T-helper 22 cell (primary cell): ENCODE measurements at places on chromosomes 2 and 18.

DNA sequence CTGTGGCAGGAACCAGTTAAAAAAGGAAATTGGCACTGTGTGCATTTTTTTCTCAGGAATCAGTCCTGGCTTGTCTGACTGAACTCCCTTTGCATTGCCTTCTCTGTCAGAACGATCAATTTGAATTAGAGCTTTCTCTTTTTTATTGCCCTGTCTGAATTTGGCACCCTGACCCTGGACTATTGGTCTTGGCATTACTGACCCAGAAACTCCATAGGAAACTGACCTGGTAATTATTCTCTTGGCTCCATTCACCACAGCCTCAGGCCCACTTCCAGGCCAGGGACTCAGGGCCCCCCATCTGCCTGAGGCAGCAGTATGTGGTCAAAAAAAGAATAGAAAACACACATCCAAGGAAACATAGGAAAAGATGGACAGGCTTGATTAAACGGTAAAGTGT lies 32.0 kb upstream of the CCDC88A start:
- no peak for DNase-seq

DNA sequence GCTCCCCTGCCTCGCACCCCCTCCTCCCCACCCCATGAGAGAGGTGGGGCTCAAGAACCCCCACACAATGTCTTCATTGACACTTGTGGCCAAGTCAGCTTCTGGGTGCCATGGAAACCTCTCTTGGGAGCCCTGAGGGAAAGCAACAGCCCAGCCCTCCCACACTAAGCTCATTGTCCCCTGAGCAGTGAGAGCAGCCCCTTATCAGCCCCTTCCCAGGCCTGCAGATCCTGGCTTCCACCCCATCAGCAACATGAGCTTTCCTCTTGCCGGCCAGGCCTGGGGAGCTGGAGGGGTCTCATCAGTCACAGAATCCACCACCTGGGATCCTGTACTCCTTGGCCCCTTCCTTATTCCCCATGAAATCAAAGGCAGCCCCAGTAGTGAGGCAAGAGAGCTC lies 107.8 kb upstream of the ST3GAL5 start:
- no peak for DNase-seq

DNA sequence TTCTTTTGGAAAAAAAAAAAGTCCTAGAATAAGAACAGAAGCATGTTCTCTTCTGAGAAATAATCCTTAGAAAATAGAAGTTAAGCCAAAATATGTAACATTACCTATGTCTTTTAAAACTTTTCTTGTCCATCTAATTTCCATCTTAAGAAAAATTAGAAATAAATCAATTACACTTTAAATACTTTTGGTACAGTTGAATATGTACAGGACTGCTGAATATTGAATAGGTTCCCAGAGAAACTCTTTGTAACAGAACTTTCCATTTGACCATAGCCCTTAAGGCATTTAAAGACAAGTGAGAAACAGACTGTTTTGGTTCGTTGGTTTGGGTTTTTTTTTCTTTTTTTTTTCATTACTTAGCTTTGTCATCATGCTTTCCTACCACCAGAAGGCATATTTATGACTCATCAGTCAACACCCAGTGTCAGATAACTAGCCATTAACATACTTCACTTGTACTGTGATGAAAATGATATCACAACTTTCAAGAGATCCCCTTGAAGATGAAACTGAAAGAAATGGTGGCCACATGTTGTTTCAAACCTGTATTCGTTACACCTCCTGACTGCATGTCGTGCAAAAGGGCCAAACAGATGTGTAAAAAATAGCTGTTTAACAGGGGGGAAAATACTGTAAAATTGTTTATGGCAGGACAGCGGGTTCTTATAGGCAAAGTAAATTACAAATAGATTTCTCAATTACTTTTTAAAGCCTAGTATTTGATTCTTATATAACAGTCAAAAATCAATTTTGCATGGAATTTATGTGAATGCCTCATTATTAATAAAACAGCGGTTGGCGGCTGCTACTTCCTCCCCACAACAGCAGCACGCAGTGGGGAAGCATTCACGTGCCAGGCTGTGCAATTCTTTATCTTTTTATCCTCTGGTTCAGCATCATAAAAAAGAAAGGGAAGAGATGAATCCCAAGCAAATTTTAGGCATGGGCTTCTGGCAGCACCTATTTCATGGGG lies 280.7 kb upstream of the HNRNPA3 start:
- DNase-seq, result no peak

- no peak for DNase-seq
These were observed 12.1 kb downstream of the SERTAD2 start for GRCh38 chr2:64641599-64641998.

DNA sequence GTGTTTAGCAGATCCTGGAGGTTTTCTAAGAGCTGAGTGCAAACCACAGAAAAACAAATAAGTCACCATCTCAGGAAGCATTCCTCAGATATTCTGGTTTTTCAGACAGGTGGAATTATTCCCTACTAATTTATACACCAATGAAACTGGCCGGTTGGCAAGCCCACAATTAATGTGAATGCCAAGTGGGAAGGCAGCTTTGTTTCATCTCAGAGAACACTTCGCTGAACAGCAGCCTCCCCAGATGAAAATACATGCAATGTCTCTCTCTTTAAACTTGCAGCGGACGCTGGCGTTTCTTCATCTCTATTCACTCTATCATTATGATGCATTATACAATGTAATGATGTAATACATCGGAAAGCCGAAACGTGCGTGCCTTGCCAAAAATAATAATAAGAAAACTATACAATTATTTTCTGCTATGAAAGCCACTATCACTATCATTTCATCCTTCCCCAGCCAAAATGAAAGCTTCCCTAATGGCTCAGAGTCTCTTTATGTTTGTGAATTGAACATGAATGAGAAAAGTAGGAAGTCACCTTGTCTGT lies 649.4 kb downstream of the BCL11A start:
- DNase-seq, result no peak

GRCh38 chr2:112841295-112842044 lies 4.9 kb upstream of the IL1B start:
- no peak for DNase-seq

DNA sequence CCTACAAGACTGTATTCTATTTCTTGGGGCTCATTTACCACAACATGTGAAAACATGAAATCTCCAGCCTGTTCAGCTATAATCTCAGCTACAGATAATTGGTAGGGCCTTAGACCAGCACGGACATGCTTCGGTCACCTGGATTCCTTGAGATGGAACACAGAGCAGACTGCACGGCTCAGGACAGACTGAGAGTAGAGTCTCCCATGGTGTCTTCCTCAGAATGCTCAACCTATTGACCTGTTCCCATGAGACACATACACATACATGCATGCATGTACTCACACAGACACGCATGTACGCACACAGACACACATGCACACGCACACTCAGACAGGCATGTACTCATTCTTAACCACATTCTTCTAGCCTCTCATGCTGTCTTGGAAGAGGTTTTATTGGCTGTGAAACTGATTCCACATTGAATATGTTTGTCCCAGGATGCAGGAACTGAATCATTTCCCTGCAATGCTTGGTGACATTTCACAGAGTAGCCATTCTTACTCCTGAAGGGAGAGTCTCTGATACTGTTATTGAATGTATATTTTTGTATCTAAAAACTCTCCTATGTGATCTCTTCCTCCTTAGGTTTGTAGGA lies 23.5 kb upstream of the BZW1 start:
- DNase-seq, result no peak

DNA sequence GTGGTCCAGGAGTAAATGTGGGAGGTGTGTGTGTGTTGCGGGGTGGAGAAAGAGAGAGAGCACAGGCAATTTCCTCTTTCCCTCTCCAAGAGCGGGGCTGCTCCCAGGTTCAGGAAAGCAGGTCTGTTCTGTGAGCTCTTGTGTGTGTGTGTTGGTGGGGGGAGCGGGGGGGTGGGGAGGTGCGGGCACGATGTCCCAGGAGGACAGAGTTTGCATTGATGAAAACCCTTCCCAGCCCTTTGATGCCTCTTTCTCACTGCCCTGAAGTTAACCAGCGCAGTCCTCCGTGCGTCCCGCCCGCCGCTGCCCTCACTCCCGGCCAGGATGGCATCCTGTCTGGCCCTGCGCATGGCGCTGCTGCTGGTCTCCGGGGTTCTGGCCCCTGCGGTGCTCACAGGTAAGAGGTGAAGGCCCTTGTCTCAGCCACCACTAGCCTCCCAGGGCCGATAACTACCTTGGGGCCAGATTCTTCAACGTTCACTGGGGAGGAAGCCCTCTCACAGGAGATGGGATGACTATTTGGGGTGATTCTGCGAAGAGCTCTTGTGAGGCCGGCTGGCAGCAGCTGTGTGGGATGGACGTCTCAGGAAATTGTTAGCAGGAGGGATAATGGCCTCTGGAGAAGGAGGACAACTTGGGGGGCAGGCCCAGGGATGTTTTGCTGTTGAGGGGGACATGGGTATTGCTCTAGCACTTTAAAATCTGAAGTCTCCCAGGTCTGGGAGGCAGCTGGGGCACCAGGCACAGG lies at the start of gene SNORC:
Gene SNORC, plus strand, starts transcription at position 247 of the 748 bp plus-strand sequence. Its CDS starts 78 bp downstream, at position 325.
- no peak for DNase-seq

- DNase-seq, result no peak
These were observed 49.4 kb downstream of the TWIST2 start for GRCh38 chr2:238897122-238897880.

DNA sequence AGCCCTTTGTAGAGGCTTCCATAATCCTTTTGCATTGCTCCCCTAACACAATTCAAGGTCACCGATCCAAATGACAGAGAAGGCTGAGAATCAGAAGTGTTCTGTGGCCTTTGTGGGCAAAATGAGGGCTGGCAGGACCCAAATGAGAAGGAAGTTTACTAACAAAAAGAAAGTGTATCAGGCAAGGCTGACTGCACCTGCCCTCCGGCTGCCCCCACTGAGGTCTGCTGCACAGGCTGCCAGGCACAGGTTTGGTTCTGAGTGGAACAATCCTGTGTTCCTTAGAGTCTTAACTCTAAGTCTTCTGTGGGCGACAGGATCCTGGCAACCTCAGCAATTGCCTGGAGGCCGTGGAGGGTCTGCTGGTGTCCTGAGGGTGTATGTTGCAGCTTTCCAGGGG lies 568.5 kb downstream of the CMPK2 start:
- no peak for DNase-seq

DNA sequence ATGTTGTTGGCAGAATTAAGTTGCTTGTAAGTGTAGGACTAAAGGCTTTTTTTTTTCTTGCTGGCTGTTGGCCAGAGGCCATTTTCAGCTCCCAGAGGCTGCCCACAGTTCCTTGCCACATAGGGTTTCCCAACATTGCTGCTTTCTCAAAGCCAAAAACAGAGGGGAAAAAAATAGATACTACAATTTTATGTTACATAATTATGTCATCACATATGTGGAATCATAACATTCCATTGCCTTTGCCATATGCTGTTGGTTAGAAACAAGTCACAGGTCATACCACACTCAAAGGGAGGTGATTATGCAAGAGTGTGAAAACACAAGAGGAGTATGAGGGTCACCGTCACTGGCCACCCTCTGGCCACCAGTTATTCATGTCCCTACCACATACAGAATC lies 154.5 kb downstream of the RTN4 start:
- no peak for DNase-seq

- DNase-seq, result no peak
These were observed 79.7 kb upstream of the MAP4K4 start for GRCh38 chr2:101617796-101618195.

DNA sequence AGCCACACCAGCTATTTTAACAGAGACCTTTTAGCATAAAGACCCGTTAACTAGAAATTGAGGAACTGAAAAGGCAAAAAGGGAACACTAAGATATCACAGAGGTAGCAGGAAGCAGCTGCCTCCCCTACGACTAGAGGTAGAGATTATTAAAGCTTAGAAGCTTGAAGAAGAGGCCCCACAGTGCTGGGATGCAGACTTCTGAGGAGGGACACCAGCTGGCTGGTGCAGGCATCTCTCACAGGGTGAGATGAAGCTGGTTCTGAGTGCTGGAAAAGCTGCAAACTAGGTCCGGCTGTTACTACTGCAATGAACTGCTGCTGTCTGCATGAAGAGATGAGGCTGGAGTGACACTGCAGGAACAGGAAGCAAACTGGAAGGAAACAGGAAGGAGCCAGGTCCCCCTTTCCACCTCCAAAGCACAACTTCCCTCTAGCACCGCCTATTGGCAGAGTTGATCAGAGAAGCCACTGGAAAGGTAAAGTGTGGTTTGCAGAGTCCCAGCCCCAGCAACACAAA lies 61.2 kb upstream of the MRPS9 start:
- no peak for DNase-seq

DNA sequence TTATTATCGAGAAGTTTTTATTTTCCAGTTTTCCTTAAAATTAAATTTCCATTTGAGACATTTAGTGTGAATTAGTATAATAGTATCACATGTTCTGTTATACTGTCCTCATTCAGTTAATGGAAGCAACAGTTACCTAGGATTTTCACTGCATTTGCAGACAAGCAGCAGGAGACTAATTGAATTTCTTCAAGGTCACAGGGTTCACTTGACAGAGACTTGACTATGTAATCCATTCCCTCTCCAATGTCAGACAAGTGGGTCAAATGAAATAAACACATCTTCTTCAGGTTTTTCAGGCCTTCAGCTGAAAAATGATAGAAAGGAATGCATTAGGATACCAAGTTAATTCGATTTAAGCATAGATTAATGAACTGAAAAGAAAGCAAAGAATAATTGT lies 26.7 kb downstream of the NLRC4 start:
- DNase-seq, result no peak

DNA sequence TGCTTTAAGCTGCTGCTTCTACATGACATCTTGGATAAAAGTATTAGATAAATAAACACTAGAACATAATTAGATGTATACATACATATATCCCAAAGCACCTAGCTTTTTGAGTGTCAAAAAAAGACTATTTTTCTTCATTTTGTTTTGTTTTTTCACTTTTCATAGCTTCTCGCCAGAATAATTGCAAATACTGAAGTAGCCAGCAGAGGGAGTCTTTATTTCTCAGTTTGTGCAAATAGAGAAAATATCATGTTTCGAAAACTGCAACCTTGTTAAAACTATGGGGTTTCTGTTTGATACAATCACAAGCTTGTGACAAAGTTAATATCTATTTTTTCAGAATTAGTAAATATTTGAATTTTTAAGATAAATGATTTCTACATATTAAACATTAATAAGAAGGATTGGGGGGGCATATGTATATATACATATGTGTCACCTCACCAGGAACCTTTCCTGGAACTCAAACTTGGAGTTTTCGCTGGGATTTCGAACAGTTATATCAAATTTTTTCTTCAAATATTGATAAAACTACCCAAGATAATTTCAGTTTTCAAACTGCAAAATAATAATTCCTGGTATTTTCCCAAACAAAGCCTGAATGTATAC lies 61.0 kb downstream of the GRB14 start:
- DNase-seq, result no peak

DNA sequence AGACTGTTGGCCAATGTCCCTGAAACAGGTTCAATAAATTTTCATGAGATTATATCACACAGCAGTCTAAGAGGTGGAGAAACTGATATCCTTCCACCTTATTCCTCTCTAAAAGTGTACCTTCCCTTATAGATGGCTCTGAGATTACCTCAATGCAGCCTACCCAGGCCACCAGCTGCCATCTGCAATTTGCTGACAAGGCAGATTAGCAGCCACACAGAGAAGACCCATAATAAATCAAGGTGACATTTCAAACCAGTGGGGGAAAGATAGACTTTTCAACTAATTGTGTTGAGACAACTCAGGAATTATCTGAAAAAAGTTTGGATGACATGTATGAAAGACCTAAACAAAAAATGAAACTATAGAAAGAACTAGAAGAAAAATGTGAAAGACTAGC lies 43.2 kb downstream of the ZBTB7C start:
- no peak for DNase-seq

GRCh38 chr2:138493334-138493733 lies 8.2 kb upstream of the SPOPL start:
- DNase-seq, result no peak

- DNase-seq, result no peak
These were observed 58.0 kb downstream of the FARP2 start for GRCh38 chr2:241413929-241414580.
